ENCODE measurements at places on chromosomes 4 and X.

- DNase-seq = no peak
Measured at GRCh38 chrX:131704136-131704695, 160.3 kb downstream of the OR13H1 start.

GRCh38 chr4:37858112-37858511 is 31.6 kb downstream of the PGM2 start:
- no peak for DNase-seq

DNA sequence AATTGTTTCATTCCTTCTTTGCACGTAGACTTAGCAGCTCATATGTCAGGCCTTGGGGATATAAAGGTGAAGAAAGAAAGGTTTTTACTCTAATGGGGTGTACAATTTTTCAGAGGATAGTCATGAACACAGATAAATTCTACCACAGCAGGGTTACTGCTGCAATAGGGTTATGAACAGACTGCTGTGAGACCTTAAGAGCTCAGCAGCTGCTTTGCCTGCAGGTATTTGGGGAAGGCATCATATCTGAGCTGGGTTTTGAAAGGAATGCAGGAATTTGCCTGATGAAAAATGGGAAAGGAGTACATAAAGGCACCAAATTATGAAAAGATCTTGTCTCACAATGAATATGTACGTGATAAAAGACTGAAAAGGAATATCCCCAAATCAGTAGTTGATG is 128.9 kb downstream of the CEP135 start:
- DNase-seq = no peak

GRCh38 chrX:38312436-38312835 is 14.9 kb downstream of the RPGR start:
- DNase-seq = no peak

DNA sequence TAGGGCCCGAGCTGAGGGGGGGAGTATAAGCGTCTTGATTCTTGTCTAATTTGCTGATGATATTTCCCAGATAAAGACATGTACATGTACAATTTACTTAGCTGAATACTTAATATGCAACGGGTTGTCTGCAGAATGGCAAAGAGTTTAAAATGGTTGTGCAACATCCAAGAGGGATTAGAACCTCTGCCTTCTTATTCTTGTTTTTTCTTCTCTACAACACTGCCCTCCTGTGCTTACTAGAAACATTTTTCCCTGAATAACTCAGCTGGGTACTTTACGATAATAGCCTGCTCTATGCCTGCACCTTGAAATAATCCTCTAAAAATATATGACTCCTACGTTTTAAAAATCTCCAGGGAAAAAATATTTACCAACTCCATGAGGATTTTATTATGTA is 41.8 kb downstream of the INTS12 start:
- DNase-seq = no peak

GRCh38 chrX:36856849-36857248 is 151.3 kb upstream of the FAM47C start:
- DNase-seq = no peak

DNA sequence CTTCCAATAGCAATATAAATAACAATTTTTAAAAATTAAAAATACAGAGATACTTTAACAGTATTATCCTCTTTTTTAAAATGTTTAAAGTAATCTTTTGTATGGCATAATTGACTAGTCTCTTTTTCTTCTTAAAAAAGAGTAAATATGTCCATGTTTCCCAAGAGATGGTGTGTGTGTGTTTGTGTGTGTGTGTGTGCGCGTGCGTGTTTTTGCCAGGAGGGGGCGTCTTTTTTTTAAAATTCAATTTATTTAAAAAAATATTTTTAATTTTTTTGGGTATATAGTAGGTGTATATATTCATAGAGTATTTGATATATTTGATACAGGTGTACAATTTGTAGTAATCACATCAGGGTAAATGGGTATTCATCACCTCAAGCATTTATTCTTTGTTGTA is 1073.7 kb downstream of the PCDH7 start:
- no peak for DNase-seq

- peak; percentile 74 for DNase-seq
Measured at GRCh38 chrX:49190821-49191573, 4.8 kb upstream of the PRICKLE3 start.

DNA sequence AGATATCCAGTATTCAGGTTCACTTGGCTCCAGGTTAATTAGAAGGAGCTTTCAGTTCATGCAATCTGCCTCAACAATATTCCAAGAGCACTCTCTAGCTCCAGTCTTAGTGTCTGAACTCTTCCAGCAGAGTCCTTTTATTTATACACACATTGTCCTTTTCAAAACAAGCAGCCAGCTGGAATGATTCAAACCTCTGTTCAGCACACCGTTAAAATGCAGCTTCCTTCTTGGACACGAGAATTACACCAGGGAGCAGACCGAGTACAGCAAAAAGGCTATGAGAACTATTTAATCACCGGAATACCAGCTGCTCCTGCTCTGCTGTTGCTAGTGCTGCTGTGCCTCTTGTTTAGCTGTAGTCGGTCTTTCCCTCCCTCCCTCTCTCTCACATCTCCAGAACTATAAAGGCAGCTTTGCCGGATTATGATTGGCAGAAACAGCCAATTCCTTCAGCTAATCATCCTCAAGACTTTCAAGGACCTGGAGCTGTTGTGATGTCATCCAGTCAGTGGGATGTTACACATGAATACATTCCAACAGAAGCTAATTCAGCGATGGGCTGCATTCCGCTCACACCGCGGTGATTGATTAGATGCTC is at the start of gene NDST4:
TSS of gene NDST4 (minus strand) at position 115 of the 601 bp plus-strand sequence. CDS start 36,584 bp downstream, outside the sequence.
- no peak for DNase-seq

GRCh38 chr4:8258552-8259212 is 10.9 kb upstream of the HTRA3 start:
- no peak for DNase-seq

- DNase-seq = no peak
Measured at GRCh38 chr4:4693258-4693657, 151.4 kb upstream of the STX18 start.

DNA sequence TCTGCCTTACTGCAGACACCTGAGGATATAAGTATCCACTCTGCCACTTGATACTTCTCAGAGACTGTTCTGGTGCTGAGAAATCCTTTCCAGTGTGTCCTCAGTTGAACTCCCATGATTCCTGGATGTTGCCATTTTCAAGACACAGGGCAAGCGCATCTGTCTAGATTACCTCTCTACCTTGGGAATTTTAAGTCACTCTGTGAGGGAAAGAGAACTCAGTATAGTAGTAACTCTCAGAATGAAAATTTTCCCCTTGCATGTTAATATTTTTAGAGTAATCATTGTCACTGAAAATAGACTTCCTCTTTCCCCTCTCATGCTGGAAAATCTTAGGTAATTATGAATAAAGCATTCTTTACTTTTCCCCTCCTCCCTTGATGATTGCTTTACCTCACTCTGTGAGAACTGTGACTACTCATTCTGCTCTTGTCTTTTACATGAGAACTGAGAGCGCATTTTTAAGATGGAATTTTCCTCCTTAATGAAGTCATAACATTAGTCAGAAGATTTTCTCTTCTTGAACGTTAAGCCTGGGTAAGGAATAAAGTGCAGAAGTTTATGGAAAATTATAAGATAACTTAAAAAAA is 45.0 kb downstream of the TET2 start:
- DNase-seq = no peak

DNA sequence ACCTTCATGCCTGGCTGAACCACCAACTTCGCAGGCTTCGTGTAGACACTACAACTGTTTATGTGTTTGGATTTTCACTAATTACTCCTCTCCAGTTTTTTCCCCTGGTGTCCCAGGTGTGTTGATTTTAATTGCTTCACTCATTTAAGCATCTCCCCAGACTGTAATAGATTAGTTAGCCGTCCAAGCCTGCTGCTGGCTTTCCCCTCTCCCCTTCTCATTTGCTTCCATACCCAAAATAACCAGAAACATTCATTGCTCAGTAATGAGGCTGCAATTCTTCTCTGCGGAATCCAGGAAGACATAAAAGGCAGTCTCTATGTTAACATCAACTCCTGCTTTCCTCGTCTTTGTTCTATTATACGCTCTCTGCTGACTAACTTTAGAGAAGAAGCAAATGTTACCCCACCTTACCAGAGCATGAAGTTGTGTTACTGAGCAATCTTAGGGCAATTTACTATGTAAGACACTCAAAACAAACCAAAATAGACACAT is 37.9 kb upstream of the SCRG1 start:
- no peak for DNase-seq

DNA sequence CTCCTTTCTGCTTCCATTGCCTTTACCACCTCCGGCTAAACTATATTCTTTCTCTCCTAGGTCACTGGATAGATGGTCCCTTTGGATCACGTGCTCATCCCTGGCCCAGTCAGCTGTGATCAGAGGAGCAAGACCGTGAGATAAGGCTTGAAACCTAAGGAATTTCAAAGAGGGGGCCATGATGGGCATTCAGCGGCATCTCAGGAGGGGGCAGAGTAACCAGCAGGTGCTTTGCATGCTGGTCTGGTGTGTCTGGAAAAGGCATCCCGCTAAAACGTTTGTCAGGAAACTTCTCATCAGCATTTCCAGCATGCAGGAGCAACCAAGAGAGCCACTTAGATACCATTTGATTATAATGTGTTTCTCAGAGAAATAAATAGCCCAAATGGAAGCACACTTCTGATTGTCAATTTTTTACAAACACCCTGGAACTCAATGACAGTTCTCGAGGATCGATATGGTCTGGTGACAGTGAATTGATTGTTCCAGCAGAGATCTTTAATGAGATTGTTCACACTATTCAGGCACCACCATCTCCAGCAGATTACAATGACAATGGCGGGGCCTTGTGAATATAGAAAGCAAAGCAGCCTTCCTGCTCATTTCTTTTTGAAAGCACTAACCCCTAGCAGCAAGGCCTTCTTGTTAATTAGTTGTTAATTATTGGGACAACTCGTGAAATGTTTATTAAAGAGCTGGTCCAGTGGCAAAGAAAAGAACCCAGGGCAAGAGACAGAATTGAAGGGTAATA is 327.1 kb downstream of the PTTG2 start:
- no peak for DNase-seq

GRCh38 chr4:5709207-5709575 is 832 bp upstream of the EVC2 start:
- DNase-seq = no peak

DNA sequence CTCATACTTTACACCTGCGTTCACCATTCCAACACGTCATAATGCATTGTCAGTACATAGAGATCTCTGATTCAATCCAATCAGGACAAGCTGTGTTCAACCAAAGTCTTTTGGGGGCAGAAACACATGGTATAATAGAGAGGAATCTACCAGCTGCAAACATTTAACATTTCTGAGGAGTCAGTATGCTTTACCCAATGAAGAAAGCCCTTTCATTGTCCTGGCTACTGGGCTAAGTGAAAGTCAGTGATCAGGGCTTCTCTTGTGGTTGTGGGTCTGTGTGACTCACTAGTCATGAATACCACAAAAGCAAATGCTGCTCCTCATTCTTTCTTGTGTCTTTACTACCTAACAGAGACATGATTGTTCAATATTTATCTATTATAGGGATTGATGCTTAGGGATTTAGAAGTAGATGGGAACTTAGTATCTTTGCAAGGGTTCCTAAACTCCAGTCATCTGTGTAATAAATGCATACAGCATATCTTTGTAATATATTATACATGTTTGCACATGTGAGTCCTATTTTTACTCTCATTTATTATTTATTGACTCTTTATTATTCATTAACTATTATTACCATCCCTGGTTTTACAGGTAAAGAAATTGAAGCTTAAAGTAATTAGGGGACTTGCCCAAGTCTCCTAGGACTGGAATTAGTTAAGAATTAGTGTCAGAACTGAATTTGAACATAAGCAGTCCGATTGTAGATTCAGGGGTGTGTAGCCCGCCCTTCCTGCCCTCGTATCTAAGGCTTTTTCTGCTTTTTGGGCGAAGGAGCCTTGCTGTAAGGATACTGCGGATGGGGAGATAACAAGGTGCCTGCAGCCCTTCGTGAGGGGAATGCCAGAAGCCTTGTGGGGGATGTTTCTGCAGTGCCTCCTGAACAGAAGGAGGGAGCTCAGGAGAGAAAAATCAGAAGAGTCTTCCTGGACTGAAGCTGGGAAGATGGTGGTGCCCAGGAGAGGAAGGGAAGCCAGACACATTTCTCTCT is 353.1 kb upstream of the BOD1L1 start:
- no peak for DNase-seq

DNA sequence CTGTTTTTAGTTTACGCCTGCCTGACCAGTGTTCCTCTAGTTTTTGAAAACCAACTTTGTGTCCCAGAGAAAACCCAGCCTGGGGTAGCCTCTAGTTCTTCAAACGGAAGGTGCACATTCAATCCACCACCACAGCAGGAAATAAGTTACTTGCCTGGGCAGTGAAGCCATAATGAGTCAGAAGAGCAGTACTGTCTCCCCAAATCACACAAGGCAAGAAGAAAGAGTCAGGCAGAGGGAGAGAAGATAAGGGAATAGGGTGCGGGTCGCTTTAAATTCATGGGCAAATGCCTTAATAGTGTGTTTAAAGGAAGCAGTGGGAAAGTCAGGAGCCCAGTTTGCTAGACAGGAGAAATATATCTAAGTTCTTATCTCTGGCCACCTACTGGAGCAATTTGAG is 333.8 kb upstream of the GRIA3 start:
- DNase-seq = no peak

DNA sequence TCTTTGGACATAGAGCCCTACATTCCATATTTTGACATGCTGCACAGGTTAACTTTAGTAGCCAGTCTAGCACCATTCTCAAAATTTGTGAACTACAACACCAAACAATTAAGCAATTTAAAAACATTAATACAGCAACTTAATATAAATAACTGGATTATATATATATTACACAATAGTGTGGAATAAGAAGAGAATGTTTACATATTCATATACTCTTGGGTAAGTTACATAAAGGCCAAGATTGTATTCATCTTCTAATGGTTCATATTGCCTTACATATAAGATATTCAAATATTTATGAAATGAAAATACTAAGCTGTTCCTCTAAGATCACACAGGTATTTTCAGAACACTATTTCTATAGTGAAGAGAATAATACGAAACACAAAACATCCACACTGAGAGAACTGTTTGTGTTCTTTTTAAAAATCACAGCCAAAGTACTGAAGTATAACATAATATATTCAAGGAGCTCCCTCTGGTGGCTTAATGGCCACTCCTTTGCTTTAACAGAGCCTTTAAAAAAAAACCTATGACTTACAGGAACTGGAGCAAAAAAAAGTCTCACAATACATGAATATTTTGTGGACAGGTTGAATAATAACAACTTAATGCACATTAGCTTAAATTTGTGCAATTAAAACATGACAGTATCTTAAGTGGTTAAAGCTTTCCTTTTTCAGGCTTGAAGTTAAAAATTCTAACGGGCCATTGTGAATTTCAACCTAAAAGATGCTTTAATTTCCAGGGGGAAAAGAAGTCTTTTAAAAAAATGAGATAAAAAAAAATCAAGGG is 46.2 kb downstream of the NEK1 start:
- no peak for DNase-seq

DNA sequence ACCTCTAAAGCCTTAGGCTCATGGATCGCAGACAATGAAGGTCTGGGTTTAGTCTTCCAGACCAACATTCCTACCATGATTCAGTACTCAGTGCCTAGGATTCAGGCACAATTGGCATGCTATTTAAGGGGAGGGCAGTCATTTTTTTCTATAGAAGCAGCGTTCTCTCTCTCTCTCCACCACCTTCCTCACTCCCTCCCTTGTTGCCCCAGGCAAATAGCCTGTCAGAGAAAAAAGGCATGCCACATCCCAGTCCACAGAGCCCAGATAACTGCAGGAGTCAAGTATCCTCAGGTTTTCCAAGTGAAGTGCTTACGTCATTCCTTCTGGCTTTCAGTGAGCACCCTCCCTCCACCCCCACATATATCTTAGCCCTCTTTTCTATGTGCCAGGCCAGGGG is 533.0 kb downstream of the BCOR start:
- DNase-seq = no peak

GRCh38 chr4:119268466-119268865 is 53.5 kb downstream of the FABP2 start:
- no peak for DNase-seq

All from stimulated activated CD4-positive, alpha-beta T cell treated with anti-CD3 and anti-CD28 coated beads, Interleukin-4, amount 100 ng/mL, for 1 hour (primary cell).